Smooth muscle cell of the umbilical artery (primary cell): ENCODE measurements at places on chromosomes 5 and 9. TPM values are rescaled to one million over a fixed set of nuclear protein-coding genes. Genes with fewer than 3 reads are reported as not detected.

PDGFRB gene
- total RNA-seq: 69.6 and 88.5 TPM in 2 replicates

COL15A1 gene
- 19.0 and 49.9 TPM in 2 replicates for total RNA-seq

OLFM1 gene
- total RNA-seq: 2.4 and 2.9 TPM in 2 replicates

CDH6 gene
- total RNA-seq: 27.6 and 82.3 TPM in 2 replicates

HMGXB3 gene
- 41.9 and 63.9 TPM in 2 replicates for total RNA-seq

TOR1A gene
- total RNA-seq: 52.2 and 54.9 TPM in 2 replicates

PCDHB4 gene
- total RNA-seq: under 0.01 and 0.09 TPM in 2 replicates

NACC2 gene
- 32.4 and 50.5 TPM in 2 replicates for total RNA-seq

HTR4 gene
- total RNA-seq: not detected in 2 replicates

LRRTM2 gene
- 0.32 and 0.89 TPM in 2 replicates for total RNA-seq

LAMC3 gene
- under 0.01 and 0.05 TPM in 2 replicates for total RNA-seq
